ENCODE measurements at places on chromosomes 2 and 18.
A peak's percentile ranks its signal among the peaks of the same experiment; 100 is the strongest.

DNA sequence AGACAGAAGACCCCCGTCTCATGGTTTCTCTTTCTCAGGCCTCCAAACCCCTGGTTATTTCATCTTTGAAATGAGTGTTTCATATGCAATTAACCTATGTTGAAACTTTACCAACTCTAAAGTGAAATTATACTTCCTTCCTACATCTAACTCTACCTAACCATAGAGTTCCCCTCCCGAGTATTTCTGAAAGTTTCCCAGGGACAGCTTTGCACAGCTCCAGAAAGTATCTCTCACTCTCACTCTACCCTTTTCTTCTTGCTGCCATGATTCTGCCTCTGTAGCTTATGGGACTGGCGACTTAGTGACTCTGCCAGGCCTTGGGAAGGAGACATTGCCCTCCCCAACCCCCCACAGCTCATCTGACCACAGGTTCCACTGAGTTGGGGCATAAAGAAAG is 107.9 kb downstream of the B3GNT2 start:
- DNase-seq: no peak

DNA sequence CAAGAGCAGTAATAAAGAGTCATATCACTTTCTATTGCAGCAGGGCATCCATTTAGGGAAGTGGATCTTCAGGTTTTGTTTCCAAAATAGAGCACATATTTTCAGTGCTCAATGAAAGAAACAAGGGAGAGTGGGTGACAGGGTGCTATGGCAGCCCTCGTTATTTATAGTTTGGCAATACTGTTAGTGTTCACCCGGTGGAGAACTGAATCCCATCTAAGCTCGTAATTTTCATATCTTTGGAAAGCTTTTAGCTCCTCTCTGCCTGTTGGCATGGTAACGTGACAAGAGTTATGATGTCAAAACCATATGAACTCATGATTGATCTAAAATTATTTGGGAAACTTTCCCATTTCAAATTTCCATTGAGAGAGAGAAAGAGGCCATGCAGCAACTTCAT is 331.9 kb downstream of the LRRTM1 start:
- DNase-seq: no peak

GRCh38 chr2:183214680-183215079 is 90.4 kb downstream of the NUP35 start:
- DNase-seq: no peak

DNA sequence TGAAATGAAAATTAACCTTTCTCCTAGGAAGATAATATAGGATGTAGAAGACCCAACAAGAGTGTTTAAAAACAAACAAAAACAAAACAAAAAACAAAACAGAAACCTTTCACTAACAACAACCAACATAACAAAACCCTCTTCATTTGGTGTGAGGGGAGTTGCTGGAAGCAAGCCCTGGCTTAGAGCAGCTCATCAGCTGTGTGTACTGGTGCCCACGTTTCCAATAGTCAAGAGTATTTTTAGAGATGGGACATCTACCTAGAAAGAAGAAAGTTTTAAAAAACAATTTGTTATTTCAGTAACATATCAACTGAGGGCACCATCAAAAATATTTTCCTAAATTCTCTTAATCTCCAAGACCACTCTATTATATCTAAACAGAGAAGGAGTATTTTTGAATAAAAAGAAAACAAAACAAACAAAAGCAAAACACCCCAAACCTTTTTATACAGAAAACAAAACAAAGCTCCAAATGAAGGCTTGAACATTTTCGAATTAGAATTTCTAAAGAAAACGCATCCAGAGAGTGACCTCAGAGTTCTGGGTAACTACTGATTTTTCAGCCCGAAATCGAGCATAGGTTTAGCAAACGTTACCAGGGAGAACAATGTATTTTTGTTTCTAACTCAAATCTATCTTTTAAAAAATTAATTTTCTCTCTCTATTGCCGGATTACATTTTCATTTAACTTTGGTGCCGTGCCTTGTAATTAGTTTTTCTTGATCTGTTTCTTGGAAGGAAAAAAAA is 134.6 kb downstream of the INSIG2 start:
- no peak for DNase-seq

- no peak for DNase-seq
Measured at GRCh38 chr2:121502246-121502645, 28.4 kb upstream of the RNU4ATAC start.

GRCh38 chr2:205216580-205216979 is 465.7 kb upstream of the NRP2 start:
- DNase-seq: no peak

DNA sequence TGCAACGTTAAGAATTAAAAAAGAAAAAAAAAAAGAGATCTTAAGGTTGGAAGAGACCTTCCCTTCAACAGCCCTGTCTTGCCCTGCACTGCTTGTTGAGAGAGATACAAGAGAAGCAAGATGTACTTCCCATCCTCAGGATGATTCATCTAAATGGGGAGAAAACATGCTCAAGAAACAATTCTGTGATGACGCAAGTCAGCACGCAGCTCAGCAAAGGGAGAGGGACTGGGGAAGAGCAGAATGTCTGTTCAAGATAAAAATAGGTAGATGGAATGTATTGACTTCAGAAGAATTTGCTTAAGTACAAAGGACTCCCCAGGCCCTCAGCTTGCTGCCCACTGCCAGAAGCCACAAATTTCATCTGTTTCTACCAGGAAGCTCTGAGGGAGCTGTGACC is 198.2 kb upstream of the SPRED2 start:
- no peak for DNase-seq

- no peak for DNase-seq
Measured at GRCh38 chr2:100527440-100528015, 35.3 kb upstream of the PDCL3 start.

DNA sequence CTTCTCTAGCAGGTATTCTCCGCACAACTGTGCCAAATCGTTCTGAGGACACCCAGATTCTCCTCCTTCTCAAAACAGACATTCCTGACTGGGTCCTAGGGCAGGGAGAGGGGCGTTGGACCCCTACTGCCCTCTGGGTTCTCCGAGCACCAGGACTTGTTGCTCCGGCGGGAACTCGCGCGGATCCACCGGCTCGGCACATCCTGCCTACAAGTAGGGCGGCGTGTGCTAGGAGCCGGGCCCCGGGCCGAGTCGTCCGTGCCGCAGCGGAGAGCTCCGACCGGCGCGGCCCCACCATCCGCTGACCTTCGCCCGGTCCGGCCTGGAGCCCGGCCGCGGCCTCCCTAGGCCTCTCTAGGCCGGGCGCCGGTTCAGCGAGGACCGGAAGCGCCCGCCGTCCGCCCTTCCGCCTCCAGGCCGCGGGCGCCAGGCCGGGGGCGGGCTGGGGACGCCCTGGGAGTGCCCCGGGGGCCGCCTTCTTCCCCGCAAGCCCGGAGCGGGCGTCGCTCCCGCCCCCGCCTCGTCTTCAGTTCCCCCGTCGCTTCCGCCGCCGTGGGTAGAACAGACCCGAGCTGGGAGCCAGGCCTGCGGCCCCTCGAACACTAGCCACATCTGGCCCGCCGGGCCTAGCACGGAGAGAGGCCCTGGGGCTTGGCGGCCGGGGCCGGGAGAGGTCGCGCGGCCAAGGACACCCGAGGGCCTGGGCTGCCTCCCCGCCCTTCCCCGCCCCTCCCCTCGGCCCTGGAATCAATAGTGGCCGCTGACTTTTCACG is 7.6 kb upstream of the ONECUT2 start:
- DNase-seq: no peak

DNA sequence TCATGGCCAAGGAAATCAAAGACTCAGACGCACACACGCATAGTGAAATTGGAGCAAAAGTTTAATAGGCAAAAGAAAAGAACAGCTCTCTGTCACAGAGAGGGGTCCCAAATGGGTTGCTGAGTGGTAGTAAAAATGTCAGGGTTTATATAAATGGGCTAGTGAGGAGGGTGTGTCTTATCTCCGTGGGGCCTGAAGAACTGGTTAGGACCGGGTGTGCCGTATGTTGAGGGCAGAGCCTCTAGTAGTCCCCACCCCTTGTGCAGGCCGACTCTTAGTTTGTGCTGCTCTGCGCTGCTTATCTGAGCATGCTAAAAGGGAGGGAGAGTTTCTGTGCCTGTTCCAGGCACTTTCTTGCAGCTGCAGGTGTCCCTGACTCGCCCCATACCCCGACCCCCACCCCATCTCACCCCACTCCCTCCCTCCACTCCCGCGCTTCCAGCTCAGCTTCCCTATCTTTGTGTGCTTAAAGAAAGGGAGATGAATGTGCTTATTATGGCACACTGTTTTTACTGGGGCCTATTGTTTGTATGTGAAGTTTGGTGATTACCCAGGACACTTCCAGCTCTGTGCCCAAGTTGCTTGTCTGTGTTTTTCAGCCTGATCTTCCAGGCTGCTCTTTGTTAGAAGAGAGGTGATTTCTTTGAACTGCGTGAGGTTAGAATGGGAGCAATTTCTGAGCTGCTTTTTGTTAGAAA is 167.4 kb downstream of the SPAG16 start:
- DNase-seq: no peak

GRCh38 chr2:86045541-86045940 is 60.1 kb downstream of the POLR1A start:
- DNase-seq: no peak

GRCh38 chr2:192265751-192266150 is 71.0 kb upstream of the TMEFF2 start:
- no peak for DNase-seq

GRCh38 chr2:55371376-55371775 is 48.3 kb downstream of the CCDC88A start:
- DNase-seq: no peak

GRCh38 chr2:46909771-46910419 is 5.7 kb downstream of the MCFD2 start:
- peak; percentile 9 for DNase-seq

DNA sequence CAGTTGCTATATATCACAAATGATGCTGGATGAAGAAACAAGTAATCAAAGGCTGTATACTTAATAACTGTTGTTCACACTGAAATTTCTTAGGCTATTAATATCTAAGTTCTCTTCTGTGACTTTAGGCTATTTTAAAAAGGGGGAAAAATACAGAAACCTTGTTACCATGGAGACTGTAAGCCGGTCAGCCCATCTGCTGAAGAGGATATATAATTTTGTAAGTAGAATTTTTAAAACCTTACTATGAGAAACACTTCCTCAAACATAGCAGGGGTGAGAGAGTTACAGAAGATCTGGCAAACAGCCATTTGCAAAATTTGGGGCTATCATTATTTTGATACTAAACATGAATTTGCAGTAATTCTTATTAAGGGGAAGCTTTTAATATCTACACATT is 27.8 kb downstream of the CACNB4 start:
- DNase-seq: no peak

DNA sequence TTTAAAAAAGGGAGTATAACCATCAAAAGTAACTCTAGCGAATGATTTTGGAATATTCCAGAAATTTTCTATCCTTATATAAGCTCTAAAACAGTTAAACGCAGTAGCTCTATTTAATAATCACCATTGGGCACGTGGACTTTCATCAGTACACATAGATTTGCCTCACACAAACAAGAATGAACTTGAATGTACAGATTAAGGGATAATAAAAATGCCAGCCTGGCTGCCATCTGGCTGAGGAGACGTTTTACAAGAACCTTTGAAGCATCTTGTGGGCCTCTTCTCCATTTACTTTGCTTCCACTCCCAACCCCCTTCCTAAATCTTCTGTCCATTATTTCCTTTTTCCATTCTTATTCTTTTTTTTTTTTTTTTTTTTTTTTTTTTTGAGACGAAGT is 47.2 kb downstream of the AGAP1 start:
- DNase-seq: no peak

DNA sequence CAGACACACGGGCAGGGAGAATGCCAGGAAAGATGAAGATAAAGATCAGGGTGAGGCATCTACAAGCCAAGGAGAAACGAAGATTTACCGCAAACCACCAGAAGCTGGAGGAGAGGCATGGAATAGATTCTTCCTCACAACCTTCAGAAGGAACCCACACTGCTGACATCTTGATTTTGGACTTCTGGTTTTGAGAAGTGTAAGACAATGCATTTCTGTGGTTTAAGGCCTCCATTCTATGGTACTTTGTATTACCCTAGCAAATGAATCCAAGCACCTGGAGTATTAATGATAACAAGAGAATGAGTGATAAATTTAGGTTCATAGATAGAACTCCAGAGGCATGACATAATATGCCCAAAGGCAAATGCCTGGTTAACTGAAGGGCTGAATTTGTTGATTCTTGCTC is 11.8 kb upstream of the FN1 start:
- DNase-seq: no peak

DNA sequence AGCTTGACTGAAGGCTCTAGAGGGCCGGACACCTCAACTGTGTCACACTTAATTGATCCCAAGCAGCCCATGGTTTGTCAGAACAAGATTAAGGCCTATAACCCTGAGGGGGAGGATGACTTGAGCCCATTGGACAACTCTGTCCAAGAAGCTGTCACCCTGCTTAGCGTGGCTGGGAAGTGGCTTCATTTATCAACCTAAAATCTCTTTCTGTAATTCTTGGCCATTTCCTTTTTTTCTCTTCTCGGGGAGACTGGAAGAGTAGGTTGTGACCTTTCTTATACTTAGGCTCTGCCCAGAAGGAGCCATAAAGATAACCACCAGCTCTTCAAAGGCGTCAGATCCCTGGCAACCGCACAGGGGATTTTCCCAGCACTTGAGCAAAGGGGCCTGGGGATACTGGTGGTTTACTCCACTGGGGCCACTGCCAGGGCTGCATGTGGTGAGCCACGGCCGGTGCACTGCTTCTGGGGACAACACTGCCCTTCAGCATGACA is 265.5 kb downstream of the CYRIA start:
- no peak for DNase-seq

GRCh38 chr2:135607561-135607960 is 76.3 kb downstream of the R3HDM1 start:
- no peak for DNase-seq

GRCh38 chr18:8982416-8983183 is 119.9 kb upstream of the NDUFV2 start:
- DNase-seq: no peak

DNA sequence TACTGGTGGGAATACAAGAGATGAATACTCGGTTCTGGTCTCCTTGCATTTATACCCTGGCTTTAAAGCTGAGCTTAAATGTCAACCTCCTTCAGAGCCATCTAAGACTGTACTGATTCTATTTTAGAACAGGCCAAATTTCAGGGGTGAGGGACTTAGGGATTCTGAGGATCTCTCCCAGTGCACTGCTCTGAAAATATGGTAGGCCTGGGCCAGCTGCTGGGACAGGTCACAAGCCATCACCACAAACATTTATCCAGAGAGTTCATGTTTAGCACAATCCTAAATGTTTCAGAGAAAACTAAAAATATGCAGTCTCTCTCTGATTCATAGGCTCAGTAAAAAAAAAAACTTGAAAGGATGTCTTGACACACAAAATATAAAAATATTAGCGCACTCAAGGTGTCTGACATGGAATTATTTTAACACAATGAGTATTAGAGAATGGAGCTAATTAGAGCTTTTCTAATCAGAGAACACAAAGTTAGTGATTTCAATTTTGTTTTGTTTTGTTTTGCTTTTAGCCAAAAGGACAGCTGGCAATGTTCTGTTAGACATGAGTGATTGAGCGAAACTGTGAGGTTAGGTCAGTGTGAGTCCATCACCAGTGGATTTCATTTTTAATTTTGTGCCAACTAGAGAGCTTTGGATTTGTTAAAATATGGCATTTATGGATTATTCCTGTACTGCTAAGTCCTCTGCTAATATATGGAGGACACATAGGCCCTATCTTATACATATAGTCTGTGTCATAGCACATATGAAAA is 38.8 kb downstream of the MFSD6 start:
- no peak for DNase-seq

All from CD4-positive, alpha-beta T cell treated with Interleukin-2 at 100 ng/mL for 4 hours (primary cell).